Activated CD4-positive, alpha-beta T cell treated with anti-CD3 and anti-CD28 coated beads for 36 hours (primary cell): ENCODE measurements at places on chromosomes 5 and 9. TPM values are rescaled to one million over a fixed set of nuclear protein-coding genes. Genes with fewer than 3 reads are reported as not detected.
A peak's percentile ranks its signal among the peaks of the same experiment; 100 is the strongest.

DNA sequence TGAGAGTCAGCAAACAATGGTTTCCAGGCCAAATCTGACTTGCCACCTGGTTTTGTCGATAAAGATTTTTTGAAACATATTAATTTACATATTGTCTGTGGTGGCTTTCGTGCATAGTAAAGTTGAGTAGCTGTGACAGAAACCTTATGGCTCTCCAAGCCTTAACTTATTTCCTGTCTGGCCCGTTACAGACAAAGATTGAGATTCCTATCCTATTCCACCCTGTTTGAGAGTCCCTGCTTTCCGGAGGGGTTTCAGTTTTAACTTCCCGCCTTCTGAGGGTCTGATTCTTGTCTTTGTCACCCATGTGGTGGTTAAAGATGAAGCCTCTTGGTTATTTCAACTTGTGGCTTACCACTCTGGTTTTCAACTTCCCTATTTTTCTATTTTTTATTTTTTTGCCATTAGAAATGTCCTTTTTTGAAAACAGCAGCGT, 11.4 kb downstream of the OTULIN start:
- DNase-seq, result no peak

GRCh38 chr5:128002425-128002824, 81.1 kb upstream of the SLC12A2 start:
- DNase-seq, result no peak

DNA sequence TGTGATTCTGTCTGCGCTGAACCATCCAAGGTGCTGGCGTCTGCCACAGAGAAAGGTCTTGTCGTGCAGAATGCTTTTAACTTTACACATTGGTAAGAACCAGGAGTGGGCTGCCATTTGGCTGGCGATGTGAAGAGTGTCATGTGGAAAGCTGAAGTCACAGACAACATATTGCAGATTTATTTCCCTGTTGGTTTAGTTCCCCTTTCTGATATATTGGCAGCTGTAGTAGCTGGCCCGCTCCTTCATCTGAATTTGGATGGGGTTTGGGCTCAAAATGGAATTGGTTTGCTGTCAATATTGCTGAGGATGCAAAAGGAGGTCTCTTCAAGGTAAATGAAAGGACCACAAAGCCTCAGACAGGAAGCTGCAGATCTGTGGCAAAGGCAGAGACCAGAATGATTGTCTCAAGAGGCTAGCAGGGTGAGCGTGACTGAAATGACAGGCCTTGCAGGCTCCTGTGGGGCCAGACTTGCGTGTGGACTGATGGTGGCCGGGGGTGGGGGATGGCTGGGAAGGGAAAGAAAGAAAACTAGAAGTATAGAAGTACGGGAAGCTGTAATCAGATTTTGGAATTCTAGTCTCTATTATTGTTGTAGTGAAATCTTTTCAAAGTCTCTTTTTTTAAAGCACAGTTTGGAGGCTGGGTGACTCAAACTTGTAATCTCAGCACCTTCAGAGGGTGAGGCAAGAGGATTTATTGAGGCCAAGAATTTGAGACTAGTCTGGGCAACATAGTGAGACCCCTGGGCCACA, 25.1 kb upstream of the CD180 start:
- peak; percentile 64 for DNase-seq

GRCh38 chr5:38575476-38575875, 19.0 kb upstream of the LIFR start:
- DNase-seq, result no peak

- peak; percentile 74 for DNase-seq
These were observed 81.3 kb downstream of the RAPGEF1 start for GRCh38 chr9:131658377-131659129.

DNA sequence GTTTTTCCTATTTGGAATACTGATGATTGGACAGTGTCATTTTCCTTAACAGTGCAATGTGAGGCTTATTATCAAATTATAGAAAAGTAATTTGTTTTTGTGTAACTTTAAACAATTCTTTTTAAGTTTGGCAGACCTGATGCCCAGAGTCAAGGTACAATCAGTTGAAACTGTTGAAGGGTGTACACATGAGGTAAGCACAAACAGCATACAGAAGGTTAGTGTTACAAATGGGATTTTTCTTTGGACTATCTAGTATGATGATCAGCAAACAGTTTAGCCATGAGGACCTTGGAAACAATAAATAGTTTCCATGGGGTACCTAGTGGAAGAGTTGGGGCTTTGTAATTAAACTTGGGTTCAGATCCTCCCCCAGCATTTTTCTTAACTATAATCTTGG, 16.2 kb downstream of the MTREX start:
- DNase-seq, result no peak

DNA sequence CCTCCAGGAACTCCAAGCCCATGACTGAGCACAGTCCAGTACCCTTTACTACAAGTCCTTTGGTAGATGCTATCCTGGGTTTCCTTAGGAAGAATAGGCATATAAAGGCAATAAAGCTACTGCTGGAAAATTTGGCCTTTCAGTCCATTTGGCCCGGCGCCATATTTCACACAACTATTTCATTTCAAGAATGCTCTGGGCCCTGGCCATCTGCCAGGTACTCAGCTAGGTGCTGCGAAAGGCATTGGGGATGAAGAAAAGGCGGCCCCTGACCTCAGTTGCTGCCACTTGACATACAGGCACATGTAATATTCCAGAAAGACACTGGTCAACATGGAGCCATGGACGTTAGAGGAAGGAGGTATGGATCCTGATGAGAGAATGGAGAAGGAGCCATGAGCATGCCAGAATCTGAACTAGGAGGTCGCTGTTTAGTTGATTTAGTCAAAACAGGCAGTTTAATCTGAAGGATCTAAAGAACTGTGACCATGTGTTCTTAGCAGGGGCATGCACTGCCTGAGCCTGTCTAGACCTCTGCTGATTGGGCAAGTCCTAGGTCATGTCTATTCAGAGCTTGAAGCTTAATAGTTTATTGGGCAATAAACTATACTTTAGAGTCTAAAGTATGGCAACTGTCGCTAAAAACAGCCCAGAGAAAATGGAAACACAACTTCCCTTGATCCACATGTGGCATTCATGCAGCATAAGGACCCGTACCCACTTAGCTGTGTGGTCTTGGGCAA, 149.3 kb downstream of the MELK start:
- no peak for DNase-seq

GRCh38 chr5:157455057-157455456, 5.0 kb upstream of the NIPAL4 start:
- DNase-seq, result no peak

GRCh38 chr9:98550206-98550820, 158.4 kb downstream of the GABBR2 start:
- DNase-seq, result no peak

GRCh38 chr5:56012281-56012963, 17.7 kb upstream of the IL6ST start:
- peak; percentile 57 for DNase-seq

- DNase-seq, result no peak
These were observed 59.0 kb downstream of the PTTG1 start for GRCh38 chr5:160480652-160481051.

DNA sequence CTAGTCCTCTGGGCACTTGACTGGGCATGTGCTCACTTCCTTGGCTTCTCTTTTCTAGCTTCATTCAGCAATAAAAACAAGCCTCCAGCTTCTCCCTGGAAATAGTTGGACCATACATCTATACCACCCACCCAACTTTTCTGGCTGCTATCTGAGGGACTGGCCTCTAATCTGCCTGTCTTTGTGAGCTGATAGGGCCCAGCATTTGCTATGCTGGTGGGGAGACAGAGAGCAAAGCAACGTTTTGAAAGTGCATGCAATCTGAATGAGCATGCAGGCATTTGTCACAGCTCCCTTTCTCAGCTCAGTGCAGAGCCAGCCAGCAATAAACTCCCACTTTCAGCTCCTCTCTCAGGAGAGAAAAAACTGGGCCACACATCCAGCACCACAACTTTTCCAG, 50.7 kb upstream of the ISOC1 start:
- DNase-seq, result no peak

DNA sequence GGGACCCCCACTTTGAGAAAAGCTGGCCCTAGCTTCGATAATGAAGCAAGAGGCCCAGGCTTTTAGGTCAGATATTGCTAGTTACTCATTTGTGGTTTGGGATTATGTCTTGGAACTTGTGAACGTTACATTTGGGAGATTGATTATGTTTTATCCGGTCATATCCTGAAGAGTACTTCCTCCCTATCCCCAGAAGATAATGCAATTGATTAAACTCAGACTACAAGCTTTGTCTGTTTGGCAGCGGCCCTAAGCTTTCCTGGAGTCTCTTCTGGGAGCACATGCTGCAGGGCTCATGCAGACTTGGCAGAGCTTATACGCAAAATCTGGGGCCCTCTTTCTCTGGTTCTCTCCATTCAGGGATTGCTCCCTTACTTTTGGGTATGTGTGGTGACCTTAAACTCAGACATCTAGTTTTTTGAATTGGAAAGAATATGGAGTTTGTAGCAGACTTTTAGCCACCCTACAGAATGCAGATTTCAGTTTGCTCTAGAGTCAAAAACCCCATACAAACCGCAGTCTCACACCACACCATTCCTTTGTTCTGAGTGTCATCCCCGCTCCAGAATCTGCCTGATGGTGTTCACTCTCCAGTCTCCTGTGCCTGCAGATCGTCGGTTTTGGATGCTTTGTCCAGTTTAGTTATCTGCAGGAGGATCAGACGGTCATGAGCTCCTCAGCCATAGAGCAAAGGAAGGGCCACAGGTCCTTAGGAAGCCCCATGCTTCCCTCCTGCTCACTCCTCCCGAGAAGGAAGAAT, 449.5 kb upstream of the TRPC7 start:
- DNase-seq, result no peak

- DNase-seq, result no peak
These were observed 294.0 kb downstream of the EFNA5 start for GRCh38 chr5:107376546-107377276.

DNA sequence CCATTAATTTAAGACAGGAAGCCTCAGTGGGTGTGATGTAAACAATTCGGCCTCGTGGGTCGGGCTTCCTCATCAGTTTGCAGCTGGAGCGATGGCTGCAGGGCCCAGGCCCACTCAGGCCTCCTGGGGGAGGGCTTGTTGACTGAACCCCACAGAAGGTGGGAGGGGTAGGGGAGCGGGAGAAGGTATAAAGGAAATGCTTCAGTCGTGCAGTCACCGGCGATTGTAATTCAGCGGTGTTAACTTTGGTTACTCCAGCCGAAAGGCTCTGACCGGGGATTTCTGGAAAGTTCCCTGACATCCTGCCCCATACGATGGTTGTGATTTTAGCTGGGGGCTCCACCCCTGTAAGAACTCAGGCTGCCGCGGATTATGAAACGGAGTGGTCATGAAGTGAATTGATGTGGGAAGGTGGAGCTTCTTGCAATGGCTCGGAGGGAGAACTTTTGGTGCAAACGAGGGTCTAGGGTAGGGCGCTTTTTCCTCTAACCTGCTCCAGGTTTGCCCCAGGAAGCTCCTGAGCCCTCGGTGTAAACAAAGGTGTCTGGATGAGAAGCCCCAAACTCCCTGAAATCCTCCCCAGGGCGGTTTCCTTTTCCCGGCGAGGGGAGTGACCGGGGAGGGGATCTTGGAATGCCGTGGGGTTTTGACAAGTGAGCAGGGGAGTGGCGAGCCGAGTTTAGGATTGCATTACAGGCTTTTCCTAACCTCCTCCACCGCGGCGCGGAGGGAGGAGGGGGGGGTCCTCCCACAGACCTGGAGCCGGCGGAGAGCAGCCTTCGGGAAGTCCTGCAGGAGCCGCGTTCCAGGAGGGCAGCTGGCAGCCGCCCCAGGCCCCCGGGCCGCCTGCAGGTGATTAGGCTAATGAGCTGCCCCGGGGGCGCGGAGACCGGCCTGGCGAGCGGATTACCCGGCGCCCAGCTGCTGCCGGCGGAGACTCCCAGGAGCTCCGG, 215.5 kb downstream of the PDZD2 start:
- DNase-seq, result peak; percentile 38

DNA sequence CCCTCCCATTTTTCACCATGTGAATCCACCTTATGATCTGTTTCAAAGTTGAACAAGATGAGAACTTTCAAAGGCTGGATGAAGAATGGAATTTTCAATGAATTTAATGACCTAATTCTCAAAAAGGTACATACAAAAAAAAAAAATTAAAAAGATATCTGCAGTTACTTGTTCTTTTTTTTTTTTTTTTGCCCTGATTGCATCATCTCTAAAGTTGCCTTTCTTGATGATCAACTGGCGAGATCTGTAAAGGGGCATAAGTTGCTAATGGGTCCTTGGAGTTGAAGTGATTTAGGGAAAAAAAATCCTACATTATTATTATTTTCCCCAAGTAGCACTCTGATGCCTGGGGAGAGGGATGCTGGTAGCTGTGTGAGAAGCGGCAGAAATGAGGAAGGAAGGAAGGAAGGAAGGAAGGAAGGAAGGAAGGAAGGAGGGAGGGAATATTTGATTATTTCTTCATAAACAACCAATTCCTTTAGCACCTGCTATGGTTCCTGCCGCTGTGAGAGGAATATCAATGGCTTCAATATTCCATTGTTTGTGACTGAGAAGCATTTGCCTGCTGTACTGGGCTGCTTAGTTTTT, 48.8 kb upstream of the CD180 start:
- DNase-seq, result no peak

DNA sequence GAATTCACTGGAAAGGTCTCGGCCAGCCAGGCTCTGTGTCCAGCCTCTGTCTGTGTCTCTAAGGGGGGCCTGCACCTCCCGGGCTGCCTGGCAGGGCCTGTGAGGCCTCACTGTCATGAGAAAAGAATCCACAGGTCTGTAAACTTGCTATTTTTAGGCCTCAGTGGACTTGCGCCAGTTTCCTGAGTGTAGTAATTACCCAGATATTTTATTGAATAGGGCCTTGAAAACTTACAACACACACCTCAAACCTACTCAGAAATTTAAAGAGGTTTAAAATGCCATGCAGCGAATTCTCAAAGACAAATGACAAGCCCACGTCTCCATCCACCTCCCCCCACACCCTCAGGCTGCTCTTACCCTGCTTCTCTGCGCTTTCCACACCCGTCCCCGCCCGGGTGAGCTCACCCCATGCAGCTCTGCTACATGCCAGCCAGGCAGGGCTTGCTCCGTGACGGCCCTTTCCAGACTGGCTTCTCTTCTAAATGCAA, 8.8 kb upstream of the TENT4A start:
- DNase-seq, result no peak

GRCh38 chr9:89358985-89359384, 40.7 kb downstream of the SECISBP2 start:
- DNase-seq, result no peak

DNA sequence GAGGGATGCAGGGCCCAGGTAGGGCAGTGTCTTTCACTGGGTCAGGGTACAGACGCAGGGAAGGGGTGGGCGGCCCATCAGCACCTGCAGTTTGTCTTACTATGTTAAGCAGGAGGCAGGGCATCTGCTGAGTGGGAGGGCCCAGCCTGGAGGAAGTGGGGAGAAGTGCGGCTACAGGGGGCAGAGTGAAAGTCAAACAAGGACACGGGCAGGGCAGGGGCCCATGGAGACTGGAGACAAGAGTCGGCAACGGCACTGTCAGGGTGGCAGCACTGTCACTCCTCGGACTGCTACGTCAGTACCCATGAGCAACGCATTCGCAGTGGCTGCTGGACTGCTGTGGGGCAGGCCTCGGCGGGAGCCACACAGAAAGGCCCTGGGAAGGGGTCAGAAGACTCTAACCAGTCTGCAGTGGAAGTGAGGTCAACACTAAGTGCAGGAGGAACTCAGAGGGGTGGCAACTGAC, 19.7 kb downstream of the CAMSAP1 start:
- DNase-seq, result peak; percentile 83

Gene CENPH
- total RNA-seq, result 98.3 TPM

Gene STK32A
- not detected for total RNA-seq

Gene CMYA5
- total RNA-seq, result 0.25 TPM

Gene GLRA1
- not detected for total RNA-seq

Gene SLC4A9
- 0.21 TPM for total RNA-seq

Gene CSF2
- total RNA-seq, result 59.5 TPM

Gene LRRC19
- total RNA-seq, result not detected

Gene HTR4
- not detected for total RNA-seq

Gene GABRA6
- not detected for total RNA-seq

Gene PLEKHG4B
- total RNA-seq, result 0.23 TPM

Gene TOR2A
- 14.0 TPM for total RNA-seq
